ENCODE measurements at places on chromosomes 3 and 15.

- DNase-seq: no peak
Measured at GRCh38 chr3:48819234-48820221, 28.1 kb downstream of the PRKAR2A start.

DNA sequence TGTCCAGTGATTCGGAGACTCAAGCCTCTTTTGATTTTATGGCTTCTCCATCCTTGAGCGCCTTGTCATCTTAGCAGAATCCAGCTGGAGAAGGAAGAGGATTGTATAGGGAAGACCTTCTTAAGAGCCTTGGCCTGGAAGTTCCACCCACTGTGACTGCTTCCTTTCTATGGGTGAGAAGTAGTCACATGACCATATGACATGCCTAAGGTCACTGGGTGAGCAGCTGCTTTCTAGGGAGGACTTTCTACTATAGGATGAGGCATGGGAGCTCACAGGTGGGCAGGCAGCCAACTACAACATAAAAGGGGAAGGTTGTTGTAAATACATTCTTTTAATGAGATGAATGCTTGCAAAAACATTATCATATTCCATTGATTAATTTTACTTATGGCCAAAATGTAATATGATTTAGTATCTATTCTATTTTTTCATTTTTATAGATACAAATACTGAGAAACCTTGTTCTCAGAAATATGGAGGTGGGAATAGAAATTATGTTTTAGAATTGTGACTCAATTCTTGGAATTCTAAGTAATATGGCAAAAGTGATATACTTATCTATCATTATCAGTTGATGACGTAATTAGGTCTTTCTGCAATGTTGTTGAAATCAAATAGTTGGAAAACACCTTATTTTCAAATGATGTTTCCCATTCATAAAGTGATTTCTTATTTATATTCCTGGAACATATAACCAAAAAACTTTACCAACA is 53.6 kb upstream of the MINAR1 start:
- no peak for DNase-seq

DNA sequence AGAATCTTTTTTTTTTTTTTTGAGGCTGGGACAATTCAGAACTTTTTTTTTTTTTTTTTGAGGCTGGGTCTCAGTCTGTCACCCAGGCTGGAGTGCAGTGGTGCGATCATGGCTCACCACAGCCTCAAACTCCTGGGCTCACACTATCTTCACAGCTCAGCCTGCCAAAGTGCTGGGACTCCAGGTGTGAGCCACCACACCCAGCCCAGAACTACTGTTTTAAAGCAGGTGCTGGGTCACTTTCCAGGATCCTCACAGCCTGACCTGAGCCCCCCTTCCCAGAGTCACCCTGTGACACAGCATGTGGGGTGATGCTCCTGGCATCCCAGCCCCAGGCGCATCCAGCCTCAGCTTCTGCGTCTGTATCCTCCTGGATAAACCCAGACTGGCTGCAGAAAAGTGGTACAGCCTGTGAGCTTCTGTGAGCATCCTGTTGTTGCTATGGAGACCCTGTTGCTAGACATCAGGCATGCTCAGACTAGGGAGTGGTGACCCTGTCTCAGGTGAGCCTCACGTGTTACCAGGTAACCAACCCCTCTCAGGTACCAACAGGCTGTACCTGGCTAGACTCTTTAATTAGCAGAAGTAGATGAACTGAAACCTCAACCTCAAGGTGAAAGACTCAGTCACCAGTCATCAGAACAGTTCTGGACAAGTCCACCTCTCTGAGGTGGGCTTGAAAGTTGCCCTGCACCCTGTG is 15.0 kb downstream of the KLF13 start:
- DNase-seq: no peak

DNA sequence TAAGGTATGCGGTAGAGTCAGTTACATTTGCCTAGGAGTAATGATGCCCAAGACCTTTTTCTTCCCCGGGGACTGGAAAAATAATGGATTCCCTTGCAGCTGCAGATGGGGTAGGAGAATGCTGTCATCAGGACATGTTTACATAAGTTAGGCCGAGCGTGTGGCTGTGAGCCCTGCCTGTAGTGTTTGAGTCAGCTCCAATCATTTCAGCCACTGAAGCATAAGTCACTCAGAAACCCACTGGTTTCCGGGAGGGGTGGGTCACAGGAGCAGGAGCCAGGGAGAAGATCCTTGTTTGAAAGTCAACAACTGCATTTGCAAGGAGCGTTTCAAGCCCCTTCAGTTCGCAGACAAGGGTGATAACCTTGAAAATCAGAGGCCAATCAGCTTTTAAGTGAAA is 562.3 kb downstream of the MCTP2 start:
- no peak for DNase-seq

GRCh38 chr15:32861761-32862160 is 144.0 kb downstream of the GREM1 start:
- DNase-seq: peak; percentile 82

DNA sequence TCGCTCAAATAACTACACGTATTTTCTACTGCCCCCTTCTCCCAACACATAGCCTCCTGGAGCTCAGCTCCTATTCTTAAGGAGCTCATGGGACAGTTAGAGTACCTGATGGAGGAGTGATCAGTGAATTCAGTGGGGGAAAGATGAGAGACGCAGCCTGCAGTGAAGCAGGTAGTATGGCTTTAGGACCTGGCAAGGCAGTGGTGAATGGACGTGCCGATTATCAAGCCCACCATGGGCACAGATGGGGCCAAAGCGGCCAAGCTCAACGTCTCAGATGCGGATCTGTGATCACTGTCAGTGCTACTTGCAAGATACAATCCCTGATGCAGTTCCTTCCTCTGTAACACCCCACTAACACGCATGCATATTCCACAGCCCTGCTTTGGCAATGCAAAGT is 45.8 kb upstream of the ATP2B2 start:
- no peak for DNase-seq

All from AG09309 (cell line).